ENCODE measurements at places on chromosomes 2 and 18.

- DNase-seq: no peak
Measured at GRCh38 chr2:2648094-2648493, 317.0 kb upstream of the MYT1L start.

DNA sequence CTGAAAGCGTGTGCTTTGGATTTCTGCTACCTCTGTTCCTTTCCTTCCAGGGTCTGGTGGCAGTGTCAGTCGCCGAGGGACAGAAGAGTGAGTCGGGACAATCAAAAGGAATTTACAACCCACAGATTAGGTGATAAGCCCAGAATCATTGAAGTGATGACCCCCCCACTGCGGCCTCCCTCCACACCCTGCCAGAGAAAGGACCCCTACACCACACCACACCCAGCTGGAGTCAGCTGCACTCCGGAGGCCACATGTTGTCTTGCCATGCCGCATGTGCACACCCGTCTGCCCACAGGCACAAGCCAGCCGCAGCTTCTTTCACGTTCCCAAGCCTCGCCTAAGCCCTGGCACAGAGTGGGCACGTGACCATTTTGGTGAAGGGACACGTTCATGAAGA, 366.8 kb upstream of the SALL3 start:
- DNase-seq: no peak

GRCh38 chr2:98948956-98949739, 13.1 kb upstream of the CRACDL start:
- no peak for DNase-seq

DNA sequence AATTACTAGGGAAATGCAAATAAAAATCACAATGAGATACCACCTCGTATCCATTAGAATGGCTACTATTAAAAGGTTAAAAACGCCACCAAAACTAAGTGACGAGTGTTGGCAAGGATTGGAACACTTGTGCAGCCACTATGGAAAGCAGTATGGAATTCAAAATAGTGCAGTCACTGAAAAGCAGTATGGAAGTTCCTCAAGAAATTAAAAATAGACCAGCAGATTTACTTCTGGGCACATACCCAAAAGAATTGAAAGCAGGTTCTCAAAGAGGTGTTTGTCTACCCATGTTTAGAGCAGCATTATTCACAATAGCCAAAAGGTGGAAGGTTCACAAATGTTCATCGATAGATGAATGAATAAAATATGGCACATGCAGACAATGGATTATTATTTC, 149.7 kb upstream of the STON1 start:
- DNase-seq: no peak

GRCh38 chr2:240952496-240953246, 45.7 kb upstream of the SNED1 start:
- DNase-seq: no peak

All from AG10803 (cell line).